ENCODE measurements at places on chromosomes 12 and 14.

DNA sequence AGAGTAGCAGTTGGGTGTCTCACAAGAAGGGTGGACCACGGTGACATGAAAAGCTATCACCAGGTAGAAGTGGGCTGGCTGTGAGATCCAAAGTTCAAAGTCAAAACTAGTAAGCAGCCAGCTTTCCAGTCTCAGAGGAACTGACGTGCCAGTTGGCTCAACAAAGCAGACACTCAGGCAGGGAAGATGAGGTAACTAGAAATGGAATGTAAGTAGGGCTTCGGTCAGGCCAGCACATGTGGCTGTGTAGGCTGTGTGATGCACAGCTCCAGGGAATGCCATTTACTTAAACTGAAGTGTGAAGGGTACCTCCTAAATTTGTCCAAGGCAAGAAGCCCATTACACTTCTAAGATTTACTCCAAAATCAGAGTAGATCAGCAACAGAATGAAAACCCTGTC, 43.6 kb downstream of the PTPRR start:
- DNase-seq: no peak

DNA sequence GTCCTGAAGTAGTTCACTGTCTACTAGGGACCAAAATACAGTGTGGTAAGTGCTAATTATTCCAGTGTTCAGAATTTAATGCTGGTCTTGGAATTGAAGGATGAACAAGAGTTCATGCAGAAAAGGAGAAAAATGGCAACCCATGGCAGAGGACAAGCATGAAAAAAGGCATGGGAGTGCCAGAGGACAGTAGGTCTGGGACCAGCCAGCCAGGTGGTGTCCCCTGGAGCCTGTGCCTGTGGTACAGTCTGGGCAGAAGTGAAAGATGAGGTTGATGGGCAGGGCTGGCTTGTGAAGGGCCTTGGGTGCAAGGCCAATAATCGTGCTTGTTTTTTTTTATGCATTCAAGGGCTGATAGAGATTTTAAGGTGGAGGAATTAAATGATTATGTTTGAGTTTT, 21.0 kb downstream of the C12orf75 start:
- no peak for DNase-seq

- DNase-seq: no peak
These were observed 648 bp downstream of the ERP27 start for GRCh38 chr12:14937689-14938088.

DNA sequence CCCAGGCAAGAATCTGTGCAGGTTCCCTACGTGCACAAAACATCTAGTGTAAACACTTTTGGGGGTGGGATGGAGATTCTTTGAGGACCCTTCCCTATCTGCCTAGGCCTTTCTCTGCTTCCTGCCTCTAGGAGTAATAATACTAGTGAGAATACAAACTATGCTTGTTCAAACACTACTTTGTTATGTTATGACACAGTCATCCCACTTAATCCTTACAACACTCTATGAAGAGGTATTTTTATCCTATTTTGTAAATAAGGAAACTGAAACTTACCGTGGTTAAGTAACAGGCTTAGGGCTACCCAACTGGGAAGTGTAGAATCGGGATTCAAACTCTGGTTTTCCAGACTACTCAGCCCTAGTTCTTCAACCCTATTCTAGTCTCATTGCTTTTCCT, 96.5 kb downstream of the KCNA5 start:
- no peak for DNase-seq

- DNase-seq: peak; percentile 66
These were observed 4.9 kb upstream of the MTA1 start for GRCh38 chr14:105414456-105415371.

- no peak for DNase-seq
These were observed 25.5 kb downstream of the TM7SF3 start for GRCh38 chr12:26988703-26989102.

- no peak for DNase-seq
These were observed 2.8 kb downstream of the ZNF219 start for GRCh38 chr14:21095430-21096205.

DNA sequence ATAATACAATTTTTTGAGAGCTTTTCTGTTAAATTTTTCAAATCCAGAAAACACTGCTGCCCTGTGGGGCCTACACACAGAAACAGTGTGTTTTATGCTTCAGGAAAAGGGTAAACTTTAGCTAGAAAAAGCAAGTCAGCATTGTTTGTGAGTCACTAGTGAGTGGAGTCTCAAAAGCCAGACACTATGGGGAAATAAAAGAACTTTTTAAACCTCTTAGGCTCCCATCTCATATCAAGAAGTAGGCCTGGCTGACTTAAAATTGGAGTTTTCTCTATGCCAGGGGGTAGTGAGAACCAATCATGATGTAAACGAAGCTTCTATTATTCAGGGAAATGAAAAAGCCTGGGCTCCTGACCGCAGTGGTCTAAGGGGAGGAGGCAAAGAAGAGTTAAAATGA, 12.6 kb downstream of the GPR65 start:
- no peak for DNase-seq

GRCh38 chr12:92597997-92598396, 104.8 kb upstream of the PLEKHG7 start:
- no peak for DNase-seq

DNA sequence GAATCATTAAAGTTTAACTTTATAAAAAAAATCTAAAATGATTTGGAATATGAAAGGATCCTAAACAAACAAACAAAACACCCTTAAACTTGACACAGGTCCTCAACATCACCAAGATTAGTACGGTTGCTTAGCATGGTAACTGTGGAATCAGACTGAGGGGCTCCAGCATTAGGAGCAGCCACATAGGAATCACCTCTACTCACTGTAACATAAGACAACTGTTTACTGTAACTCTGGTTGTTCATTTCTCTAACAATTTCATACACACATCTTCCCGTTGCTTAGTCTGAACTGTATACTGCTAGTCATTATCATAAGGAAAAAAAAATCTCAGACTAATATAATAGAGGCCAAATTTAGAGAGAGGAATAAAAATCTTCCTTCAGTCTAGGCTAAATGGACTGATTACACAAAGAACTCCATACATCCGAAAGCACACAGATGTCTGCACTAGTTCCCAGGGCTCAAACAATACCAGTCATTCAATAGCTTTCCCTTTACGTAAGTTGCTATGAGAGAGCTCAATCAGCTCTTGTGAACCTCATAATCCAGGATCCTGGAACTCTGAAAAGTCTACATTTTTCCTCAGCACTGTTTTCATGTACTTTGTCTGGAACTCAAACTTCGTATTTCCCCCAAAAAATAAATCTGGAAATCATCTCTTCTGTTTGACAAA, 26.0 kb downstream of the LRP6 start:
- DNase-seq: no peak

DNA sequence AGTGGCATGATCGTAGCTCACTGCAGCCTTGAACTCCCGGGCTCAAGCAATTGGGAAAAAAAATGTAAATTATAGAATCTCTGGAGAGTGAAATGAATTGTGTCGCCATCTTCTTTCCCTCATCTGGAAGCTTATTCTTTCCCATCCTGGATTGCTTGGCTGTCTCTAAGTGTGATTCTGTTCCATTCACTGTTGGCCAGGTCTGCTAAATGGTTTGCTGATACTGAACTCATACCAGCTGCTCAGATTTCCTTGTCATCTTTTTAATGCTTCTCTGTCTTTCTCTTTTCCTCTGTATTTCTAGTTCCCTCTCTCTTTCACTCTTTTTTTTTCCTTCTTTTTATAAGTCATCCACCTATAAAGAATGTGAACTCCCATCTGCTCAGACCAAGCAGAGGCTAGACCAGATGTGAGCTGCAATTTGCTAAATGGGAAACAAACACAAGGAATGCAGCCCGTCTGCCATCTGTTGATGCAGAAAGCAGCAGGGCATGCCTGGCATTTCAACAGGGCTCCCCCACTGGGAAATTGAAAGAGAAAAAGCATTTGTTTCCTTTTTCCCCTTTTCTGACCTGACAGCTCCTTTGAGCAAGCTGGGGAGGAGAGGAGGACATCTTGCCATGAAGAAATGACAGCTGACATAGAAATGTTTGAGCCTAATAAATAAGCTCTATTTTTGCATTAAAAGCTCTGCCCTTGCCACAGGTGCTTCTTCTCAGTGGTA, 1823.6 kb upstream of the FLRT2 start:
- no peak for DNase-seq

GRCh38 chr12:77610446-77610845, 220.2 kb upstream of the NAV3 start:
- DNase-seq: no peak

DNA sequence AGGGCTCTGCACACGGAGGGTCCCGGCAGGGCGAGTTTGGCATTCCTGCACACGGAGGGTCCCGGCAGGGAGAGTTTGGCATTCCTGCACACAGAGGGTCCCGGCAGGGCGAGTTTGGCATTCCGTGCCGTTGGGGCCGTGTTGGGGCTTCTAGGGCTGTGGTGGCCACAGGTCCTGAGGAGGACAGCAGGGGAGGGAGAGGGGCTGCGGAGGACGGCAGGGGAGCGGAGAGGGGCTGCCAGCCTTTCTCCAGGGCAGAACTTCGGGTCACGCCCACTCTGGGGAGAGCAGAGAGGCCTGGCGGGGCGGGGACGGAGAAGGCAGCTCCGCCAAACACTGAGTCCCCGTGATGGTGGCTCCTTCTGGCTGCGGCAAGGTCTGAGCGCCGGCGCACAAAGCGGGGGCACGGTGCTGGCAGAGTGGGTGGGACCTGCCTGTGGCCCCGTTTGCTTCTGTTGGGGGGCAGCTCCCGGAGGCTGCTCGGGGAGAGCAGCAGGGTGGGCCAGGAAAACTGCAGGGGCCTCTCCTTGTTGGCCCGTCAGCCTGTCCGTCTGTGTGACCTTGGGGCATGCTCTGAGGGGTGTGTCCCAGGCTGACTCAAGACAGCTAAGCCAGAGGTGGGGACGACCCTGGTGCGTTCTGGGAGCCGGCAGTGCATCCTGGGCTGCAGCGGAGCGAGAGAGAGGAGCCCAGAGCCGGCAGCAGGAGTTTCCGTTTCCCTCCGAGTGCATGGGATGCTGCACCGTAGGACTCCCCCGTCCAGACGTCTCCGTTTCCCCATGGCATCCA, 60.2 kb downstream of the LRCOL1 start:
- DNase-seq: no peak

DNA sequence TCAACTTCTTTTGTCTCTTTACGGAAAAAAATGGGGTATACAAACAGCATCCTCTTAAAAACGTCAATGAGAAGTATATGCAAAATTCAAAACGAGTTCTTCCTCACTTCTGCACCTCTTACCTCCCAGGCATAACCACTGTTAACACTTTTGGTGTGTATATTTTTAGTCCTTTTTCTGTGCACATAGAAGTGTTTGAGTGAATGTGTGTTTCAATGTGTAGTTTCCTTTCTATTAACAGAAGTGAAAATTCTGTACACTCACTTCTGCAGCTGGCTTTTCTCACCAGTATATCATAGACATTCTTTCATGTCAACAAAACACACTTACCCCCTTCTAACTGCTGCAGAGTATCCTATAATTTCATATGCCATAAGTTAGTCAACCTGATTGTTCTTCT, 5.4 kb downstream of the UBR7 start:
- no peak for DNase-seq

DNA sequence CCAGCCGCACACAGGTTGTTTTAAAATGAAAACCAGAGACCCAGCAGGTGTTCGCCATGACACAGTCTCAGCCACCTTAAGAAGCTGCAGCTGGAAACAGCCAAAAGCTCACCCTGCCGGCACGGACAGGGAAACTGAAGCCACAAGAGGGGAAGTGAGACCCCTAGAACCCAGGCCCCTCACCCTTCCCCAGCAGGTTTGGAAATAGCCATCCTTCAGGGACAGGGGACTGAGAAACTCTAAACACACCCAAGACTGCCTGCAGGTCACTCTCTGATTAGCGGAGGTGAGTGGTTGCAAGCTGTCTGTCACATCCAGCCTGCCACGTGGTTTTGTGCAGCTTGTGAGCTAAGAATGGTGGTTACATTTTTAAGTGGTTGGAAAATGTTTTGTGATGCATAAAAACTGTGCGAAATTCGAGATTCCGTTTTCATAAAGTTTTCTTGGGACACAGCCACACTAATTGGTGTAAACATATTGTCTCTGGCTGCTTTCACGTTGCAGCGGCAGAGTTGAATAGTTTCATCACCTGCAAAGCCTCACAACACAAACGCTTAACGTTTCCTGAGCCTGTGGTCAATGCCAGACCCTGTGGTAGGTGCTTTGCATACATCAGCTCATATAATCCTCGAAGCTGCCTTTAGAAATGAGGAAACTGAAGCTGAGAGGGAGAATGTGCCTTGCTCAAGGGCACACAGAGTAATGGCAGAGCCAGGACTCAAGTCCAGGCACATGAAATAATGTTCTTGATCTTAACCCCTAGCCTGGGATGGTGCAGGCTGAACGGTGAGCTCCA, 1.7 kb upstream of the SELPLG start:
- peak; percentile 69 for DNase-seq

DNA sequence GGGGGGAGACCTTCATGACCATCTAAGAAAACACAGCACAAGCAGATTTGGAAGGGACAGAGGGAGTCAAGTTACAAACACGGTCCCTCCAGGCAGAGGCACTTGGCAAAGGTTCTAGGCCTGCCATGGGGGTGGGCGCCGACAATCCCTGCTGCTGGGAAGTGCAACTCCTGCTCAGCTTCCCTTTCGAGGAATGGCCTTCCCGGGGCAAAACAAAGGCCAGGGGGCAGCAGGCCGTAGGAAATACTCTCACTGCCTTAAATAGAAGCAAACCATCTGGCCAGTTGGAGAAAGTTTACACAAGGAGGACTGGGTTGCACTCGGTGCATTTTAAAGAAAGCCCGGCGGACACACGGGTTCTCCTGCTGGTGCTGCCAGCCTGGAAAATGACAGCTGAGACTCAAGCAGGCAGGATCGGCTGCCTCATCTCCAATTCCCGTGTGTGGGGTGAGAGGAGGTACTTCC, 65.8 kb downstream of the ITPK1 start:
- no peak for DNase-seq

GRCh38 chr12:104802208-104802607, 155.9 kb downstream of the SLC41A2 start:
- no peak for DNase-seq

DNA sequence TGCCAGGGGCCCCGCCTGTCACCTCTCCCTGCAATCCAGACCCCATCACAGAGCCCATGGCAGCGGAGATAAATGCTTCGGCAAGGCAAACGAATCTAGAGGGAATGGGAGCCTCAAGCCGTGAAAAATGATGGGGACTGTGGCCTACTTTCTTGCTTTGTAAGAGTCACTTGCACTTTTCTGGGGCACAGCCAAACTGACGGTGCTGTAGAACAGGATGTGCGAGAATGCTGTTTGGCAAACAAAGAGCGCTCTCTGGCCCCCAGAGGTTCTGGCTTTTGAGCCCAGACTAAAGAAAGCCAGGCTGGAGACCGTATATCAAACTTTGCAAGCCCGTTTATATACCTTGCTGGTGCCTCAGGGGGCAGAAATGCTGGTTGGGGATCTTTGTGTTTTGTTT, 108.7 kb downstream of the CACNA1C start:
- no peak for DNase-seq

- no peak for DNase-seq
These were observed 26.6 kb downstream of the ZFHX2 start for GRCh38 chr14:23524954-23525353.

All from stimulated activated naive B cell treated with anti-CD40 and anti-IgM and Interleukin-4, amounts not matched to agents 10 μg/mL and 1 μg/mL and 100 μg/mL, for 72 hours (primary cell).